ENCODE measurements at places on chromosomes 11 and 22.
A peak's percentile ranks its signal among the peaks of the same experiment; 100 is the strongest.

- DNase-seq = no peak
These were observed 16.9 kb upstream of the RELT start for GRCh38 chr11:73359341-73359740.

DNA sequence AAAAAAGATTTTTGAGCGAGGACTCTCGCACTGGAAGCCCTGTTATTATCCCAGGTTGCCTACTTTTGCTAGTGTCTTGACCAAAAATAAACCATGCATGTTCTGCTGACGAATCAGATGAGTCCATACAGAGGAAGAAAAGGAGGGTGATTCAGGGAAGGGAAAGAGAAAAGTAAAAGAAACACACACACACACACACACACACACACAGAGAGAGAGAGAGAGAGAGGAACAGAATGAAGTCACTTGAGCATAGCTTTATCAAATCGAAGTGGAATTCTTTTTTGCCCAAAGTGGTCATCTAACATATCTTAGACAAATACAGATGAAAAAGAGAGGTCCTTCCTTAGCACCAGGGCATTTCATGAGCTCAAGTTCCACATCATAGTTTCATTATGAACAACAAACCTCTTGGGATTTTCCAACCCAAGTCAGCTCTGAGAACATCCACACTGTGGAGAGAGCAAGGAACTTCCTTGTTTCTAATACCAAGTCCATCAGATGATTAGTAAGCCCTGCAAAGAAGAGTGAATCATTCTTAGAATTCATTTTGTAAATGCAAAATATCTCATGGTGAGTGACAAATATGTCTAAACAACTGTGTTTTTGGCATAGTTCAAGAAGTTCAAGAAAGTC, 7.7 kb upstream of the MMP12 start:
- DNase-seq = no peak

DNA sequence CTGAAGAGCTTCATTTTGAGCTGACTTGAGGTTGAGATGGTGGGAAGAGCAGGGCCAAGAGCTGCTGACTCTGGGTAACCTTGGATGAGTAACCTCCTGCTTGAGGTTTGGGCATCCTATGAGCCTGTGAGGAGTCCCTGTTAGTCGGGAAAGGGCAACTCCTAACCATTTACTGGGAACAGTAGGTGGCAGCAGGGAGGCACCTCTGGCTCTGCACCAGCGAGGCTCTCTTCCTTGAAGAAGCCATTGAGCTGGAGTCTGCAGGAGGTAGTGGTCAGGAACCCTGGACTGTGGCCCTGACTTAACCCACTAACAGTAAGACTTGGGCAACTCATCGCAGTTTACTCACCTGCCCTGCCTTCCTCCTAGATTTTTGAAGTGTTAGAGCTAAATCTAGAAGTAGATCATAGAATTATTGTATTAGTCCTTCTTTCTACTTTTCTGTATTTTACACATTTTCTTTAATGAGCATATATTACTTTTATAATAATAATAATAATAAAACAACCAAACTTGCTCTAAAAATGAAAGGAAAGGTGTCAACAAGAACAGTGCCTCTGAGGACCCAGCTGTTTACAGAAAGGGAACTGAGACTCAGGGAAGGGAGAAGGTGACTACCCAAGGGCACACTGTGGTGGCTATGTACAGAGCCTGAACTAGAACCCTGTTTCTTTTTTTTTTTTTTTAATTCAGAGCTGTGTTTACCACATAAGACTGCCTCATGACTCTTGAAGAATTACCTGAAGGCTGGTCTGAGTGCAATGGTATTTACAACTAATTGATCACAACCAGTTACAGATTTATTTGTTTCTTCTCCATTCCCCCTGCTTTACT, 47.5 kb downstream of the MEI1 start:
- no peak for DNase-seq

- DNase-seq = peak; percentile 62
These were observed 22.1 kb downstream of the RIBC2 start for GRCh38 chr22:45435544-45436139.

GRCh38 chr11:1863352-1864216, 10.7 kb downstream of the LSP1 start:
- no peak for DNase-seq

DNA sequence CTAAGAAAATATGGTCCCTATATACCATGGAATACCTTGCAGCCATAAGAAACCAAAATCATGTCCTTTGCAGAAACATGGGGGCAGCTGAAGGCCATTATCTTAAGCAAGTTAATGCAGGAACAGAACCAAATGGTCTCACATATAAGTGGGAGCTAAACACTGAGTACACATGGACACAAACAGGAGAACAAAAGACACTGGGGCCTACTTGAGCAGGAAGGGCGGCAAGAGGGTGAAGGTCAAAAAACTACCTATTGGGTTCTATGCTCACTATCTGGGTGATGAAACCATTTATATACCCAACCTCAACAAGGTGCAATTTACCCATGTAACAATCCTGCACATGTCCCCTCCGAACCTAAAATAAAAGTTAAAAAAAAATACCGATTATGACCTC, 22.5 kb downstream of the GAS2 start:
- DNase-seq = no peak

- DNase-seq = no peak
These were observed 144.4 kb upstream of the TEAD1 start for GRCh38 chr11:12529793-12530192.

- no peak for DNase-seq
These were observed 86.9 kb upstream of the ANO3 start for GRCh38 chr11:26245046-26245445.

DNA sequence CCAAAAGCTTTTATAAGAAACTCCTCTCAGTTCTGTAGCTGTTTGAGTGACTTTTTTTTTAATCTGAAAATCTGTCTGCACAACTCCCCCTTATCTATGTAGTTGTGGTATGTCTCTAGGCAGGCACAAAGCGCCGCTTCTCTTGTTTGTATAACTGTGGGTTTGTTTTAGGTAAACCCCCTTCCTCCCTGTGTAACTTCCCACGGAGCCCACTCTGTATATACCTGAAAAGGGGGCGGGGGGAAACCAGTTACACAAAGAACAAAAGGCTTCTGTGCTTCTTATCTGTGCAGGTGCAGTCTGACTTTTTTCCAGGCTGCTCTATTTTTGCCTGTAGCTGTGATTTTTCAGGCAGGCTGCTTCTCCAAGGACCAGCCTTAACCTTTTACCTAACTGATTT, 13.2 kb downstream of the OR10AG1 start:
- no peak for DNase-seq

DNA sequence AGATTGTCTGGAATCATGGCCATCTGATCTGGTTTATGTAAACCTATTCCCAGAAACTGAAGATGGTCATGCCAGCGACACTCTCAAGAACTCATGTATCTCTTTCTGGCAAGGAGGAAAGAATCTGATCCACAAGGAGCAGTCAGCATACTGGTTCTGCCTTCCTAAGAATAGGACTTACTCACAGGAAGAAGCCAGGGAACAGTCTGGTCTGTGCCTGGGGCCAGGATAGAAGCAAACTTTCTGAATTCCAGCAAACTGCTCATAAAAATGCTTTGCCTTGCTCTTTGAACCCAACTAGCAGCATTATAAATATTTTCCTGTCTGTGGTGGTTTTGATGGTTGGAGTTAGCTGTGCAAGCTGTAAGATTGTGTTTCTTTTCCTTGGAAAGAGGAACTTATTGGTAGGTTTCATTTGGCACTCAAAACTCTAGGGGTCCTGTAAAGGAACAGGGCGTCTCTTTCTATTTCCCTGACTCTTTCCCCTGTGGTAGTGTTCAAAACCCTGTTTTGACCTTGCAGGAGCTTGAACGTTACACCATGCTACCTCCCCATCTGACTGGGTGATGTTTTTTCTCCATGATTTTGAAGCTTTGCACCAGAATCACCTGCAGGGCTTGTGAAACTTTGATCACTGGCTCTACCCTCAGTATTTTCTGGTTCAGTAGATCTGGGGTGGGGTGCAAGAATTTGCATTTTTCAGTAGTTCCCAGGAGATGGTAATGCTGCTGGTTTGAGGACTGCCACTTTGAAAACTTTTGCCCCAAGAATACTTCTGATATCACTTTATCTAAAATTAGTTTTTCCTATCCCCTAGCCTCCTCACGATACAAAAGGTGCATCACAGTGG, 627.8 kb upstream of the ANO5 start:
- no peak for DNase-seq

DNA sequence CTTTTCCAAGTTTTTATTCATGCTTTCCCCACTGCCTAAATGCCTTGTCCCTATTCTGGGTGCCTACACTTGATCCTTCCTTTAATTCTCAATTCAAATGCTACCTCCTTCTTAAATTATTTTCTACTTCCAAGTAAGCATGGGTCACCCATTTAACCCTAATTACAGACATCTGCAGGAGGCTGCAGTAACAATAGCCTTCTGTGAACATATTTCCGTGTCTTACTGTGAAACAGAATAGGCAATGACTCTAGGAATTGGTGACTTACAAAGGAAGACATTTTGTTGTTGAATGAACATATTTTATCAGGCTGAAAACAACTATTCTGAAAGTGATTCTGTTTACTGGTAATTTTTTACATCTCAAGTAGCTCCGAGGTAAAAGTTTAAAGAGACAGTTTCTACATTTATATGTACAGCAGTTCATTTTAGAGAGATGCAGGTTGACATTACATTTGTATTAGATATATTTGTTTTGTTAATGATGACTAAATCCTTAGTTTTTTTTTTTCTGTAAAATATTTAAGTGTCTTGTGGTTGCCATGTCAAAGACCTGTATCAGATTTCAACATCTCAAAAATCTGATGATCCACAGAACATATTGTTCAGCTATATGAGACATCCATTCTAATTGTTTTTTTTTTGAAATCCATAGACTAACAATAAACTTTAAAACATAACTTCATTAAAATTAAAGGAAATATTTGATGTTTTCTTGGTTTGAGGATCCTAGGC, 316.8 kb downstream of the CASP12 start:
- DNase-seq = no peak

- no peak for DNase-seq
These were observed 28.0 kb downstream of the MYEOV start for GRCh38 chr11:69321877-69322361.

DNA sequence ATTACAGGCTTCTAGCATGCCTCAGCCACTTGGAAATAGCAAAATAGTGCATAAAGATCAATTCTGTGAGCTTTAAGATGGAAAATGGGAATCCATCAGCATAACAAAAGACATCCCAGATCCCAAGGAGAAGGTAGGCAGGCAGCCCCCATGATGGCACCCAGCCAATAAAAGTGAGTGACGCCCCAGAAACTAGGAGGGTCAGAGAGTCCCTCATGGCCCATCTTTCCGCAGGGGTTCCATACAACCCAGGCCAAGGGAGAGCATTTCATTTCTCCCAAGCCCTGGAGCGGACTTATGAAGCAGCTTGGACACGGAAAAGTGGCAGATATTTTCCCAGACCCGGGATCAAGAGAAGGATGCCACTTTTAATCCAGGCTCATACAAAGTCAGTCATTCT, 93.3 kb downstream of the ZC3H12C start:
- no peak for DNase-seq

DNA sequence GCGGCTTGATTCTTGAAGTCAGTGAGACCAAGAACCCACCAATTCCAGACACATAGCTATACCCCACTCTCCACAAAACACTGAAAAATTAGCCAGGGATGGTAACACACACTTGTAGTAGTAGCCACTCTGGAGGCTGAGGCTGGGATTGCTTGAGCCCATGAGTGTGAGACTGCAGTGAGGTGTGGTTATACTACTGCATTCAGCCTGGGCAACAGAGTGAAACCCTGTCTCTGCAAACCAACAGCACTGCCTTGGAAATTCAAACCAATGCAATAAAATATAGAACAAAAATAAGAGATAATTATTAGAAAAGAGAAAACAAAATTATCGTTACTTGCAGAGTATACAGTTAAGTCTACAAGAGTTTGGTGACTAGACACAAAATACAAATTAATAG, 20.2 kb upstream of the PRDM10 start:
- no peak for DNase-seq

DNA sequence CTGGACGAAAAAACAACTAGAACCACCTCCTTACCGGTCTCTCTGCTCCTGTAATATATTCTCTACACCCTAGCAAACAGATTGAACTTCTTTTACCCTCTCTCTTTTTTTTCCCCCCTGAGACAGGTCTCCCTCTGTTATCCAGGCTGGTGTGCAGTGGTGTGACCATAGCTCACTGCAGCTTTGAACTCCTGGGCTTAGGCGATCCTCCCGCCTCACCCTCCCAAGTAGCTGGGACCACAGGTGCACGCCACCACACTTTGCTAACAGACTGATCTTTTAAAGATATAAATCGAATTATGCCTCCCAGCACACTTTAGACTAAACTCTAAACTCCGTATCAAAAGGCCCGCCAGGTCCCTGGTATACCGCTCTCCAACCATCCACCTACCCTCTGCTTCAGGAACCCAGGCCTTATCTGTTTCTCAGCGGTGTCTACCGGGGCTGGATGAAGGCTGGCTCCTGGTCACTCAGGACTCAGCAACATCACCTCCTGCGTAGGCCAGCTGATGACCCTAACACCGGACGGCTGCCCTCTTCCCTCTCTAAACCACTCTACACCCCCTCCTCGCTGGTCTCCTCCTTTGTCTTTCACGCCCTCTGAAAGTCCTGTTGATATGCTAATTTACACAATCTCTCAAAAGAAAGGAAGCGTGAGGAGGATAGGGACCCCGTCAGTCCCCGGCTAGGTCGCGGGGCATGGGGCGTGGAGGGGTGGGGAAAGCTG, 745 bp downstream of the C22orf39 start:
- no peak for DNase-seq

DNA sequence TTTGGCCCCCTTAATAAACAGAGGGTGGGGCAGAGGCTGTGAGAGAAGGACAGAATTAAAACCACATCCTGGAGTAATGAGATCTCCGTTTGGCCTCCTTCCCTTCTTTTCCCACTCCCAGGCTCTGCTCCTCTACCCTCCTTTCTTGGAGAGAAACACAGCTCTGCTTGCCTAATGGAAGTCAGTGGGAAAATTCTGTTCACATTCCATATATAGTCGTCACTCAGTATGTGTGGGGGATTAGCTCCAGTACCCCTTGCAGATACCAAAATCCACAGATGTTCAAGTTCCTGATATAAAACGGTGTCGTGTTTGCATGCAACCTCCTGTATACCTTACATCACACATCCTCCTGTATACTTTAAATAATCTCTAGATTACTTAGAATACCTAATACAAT, 37.6 kb upstream of the THY1 start:
- no peak for DNase-seq

- DNase-seq = no peak
These were observed 8.7 kb upstream of the LTO1 start for GRCh38 chr11:69683764-69684333.

GRCh38 chr11:16070573-16070972, 285.8 kb downstream of the SOX6 start:
- no peak for DNase-seq

DNA sequence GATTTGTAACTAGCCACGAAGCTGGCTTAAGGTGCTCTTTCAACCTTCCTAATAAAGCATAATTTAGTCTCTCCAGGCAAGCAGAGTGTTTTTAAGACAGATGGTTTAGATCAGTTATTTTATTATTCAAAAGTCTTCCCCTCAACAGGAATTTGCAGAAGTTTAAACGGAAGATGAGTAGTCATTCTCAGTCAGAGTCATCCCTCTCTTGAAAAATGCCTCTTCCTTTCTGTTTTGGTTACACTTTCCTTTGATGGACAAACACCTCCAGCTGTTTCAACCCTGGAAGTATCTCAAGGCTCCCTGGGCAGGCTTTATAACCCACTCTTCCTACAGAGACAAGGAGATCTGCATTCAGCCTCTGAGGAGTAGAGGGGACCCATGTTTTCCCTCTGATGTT, 60.3 kb upstream of the POU2AF2 start:
- no peak for DNase-seq

GRCh38 chr22:33438273-33438672, 380.1 kb upstream of the SYN3 start:
- DNase-seq = no peak
